ENCODE measurements at places on chromosomes 13 and 19.

DNA sequence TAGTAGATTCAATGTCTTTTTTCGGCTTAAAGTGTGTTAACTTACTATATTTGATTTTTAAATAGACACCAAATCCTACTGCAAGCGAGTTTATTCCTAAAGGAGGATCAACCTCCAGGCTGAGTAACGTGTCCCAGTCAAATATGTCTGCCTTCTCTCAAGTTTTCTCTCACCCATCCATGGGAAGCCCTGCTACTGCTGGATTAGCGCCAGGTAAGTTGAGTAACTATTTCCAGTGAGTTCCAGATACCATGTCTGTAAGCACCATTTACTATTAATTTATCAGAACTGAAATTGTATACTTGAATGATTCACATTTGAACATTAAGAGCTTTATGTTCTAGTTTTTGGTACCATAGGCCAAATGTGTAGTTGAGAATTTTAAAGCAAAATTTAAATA, 81.8 kb downstream of the PAN3 start:
- no peak for DNase-seq

- no peak for DNase-seq
These were observed 47.6 kb downstream of the N4BP2L2 start for GRCh38 chr13:32491028-32491427.

- DNase-seq: peak; percentile 64
These were observed 5.5 kb upstream of the ADAMTS10 start for GRCh38 chr19:8615813-8616596.

DNA sequence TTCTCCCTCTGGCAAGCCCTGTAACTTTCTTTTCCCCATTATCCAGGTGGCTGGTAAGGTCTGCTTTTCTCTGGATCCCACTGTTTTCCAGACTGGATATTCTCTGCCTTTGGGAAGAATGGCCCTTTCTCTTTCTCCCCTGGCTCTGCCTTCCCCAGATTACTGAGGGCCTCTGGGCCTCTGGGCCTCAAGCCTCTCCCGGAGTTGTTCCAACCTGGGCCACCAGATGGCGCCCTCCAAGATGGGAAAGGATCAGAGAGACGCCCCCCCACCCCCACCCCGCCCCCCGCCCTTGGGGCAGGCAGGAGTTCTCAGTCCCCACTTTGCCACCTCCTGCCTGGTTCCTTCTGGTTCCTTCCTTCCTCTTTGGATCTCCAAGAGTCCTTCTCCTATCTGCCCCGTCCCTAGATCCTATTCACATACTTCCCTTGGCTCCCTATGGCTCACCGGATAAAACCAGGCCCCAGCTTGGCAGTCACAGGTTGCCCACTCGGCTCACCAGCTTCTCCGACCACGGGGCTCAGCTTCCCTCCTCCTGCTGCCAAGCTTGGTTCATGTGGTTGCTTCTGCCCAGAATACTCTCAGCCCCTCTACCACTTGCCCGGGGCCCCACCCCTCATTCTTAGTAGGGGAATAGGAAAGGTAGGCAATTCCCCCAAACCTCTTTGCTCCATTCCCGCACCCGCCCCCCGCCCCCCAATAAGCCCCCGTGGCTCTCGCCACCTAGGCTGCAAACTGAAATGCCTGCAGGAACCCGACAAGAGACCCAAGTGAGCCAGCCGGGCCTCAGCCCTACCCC, 13.1 kb downstream of the EPS8L1 start:
- DNase-seq: peak; percentile 85

DNA sequence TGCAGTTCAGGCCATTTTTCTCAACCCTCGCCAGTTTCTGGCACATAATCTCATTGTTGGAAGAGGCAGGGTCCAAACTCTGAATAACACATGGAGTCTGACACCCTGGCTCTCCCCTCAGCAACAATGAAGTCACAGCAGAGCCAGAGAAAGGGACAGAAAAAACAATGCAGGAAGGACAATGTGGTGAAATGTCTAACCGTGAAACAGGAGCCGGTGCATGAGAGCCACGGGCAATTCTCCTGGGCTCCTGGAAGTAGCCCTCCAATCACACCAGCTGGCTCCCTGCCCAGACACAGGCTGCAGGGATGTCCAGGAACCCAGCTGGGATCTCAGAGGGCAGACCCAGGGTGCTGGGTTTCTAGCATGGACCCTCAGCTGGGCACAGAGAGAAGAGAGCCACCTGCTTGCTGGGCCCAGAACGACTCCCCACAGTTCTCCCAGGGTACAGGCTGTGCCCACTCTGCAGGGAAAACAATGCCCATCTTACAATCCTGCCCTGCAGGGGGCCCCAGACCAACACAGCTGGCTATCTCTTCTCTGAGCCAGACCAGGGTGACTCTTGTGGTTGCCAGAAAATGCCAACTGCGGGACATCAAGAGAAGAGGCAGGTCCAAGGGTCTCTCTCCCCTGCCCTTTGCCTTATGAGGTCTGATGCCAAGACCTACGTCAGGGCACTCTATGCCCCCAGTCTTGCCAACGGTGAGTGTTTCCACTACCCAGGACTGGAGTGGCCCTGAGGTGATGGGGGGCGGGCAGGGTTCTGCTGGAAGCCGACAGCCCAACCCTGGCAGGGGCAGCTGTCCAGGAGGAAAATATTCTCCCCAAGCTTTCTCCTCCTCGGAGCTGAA, 64.5 kb downstream of the CEBPG start:
- DNase-seq: no peak

- DNase-seq: peak; percentile 42
These were observed 1.3 kb downstream of the MEIS3 start for GRCh38 chr19:47417746-47418691.
